ENCODE measurements at places on chromosomes 1 and 21. TPM values are rescaled to one million over a fixed set of nuclear protein-coding genes. Genes with fewer than 3 reads are reported as not detected.

The STIL gene
- total RNA-seq, result 10.9 TPM

The PSMD4 gene
- total RNA-seq, result 64.4 TPM

The ILDR2 gene
- 72.6 TPM for total RNA-seq

The PLPPR5 gene
- total RNA-seq, result 10.0 TPM

The NR5A2 gene
- total RNA-seq, result 1.2 TPM

DNA sequence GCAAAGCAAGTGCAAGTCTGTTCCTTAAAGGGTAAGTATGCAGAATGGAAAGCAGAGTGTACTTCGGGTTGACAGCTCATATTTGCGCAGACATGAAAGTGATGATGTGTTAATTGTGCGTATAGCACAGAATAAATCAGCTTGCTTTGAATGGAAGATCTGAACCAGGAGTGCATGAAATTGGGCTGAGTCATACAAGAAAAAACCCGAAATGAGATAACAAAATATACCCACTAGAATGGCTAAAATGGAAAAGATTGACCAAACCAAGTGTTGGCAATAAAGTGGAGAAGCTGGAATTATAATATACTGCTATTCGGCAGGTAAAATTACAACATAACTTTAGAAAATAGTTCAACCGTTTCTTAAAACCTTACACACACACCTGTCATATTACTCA lies 28.5 kb downstream of the CR1L start:
- DNase-seq, result no peak

GRCh38 chr1:202964791-202965410 lies 2.2 kb downstream of the CYB5R1 start:
- DNase-seq, result no peak

- DNase-seq, result no peak
Observed at GRCh38 chr1:67557696-67558448, 127.1 kb upstream of the GADD45A start.

DNA sequence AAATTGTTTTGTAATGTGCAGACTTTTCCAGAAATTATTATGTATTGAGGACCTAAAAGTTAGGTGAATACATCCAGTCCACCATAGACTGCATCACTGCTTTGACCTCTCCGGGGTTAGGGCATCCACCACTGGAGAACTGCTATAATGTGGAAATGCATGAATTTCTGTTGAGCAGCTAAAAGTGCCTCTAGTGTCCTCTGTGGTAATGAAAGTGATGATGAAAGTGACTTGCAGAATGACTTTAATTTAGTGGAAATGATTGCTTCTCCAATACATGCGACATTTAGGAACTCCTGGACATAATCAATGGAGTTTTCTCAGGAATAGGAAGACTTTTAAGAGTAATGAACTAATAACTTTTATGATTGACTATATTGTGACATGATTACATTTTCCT lies 170.8 kb downstream of the LBR start:
- no peak for DNase-seq

GRCh38 chr1:41712081-41712480 lies 206.6 kb downstream of the HIVEP3 start:
- peak; percentile 44 for DNase-seq

- DNase-seq, result no peak
Observed at GRCh38 chr1:96782856-96783255, 61.3 kb downstream of the PTBP2 start.

DNA sequence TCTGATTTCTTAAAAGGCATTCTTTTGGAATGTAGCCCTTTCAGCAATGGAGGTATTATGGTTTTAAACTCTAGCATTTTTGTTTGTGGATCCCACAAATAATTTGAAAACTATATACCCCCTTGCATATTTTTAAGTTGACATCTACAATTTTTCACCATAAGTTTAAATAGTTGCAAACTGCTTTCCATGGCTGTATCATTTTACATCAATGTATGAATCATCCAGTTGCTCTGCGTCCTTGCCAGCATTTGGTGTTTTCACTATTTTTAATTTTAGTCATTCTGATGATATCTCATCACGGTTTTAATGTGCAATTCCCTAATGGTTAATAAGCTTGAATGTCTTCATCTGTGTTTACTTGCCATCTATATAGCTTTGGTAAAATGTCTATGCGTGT lies 20.7 kb downstream of the DIPK1A start:
- no peak for DNase-seq

- no peak for DNase-seq
Observed at GRCh38 chr1:77824079-77824478, 44.6 kb downstream of the MIGA1 start.

DNA sequence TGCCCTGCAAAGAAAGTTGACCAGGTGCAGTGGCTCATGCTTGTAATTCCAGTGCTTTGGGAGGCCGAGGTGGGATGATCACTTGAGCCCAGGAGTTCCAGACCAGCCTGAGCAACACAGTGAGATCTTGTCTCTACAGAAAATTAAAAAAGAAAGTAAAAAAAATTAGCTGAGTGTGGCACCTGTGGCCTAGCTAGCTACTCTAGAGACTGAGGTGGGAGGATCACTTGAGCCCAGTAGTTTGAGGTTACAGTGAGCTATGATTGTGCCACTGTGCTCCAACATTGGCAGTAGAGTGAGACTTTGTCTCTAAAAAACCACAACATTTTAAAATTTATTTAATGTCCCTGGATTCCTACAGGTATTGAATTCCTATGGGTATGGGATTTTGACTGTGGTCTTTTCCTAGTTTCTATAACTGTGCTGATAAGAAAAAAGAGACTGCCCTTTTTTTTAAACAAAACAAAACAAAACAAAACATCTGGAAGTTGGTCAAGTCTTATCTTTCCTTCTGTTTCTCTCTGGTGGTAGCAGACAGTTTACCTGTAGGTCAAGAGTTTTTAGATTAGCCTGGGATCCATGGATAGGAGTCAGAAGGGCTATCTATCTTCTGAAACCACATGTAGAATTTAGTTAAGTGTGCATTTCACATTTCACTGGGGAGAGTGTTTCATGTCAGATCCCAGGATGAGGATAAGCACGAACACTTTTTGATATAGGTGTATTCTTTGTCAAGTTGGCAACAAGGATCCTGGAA lies 18.8 kb downstream of the UCK2 start:
- DNase-seq, result no peak

DNA sequence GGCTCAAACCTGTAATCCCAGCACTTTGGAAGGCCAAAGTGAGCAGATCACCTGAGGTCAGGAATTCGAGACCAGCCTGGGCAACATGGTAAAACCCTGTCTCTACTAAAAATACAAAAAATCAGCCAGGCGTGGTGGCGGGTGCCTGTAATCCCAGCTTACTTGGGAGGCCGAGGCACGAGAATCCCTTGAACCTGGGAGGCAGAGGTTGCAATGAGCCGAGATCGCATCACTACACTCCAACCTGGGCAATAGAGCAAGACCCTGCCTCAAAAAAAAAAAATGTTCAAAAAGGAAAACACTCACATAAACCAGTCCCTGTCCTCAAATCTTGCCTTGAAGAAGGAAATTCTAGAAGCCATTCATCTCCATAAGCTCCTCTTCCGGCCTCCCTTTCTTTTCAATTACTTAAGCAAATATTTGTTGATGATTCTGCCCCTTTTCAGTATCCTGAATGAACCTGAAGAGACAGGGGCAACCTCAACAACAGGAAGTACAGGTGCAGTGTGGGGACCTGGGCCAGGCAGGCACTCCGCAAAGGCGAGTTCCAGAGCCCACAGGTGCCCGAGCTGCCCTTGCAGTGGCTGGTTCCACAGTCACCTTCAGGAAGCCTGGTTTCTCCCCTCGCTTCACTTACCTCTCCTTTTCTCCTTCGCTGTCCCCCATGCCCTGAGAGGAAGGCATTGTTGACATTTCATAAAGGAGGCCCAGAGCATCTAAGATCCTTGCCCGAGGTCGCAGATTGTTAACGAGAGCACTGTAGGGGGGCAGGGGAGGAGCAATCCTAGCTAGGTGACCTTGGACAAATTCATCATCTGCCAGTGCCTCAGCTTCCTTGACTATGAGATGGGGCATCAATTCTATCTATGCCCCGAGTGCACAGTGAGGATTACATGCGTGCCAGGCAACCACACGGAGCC lies 8.9 kb upstream of the LEFTY1 start:
- DNase-seq, result no peak

DNA sequence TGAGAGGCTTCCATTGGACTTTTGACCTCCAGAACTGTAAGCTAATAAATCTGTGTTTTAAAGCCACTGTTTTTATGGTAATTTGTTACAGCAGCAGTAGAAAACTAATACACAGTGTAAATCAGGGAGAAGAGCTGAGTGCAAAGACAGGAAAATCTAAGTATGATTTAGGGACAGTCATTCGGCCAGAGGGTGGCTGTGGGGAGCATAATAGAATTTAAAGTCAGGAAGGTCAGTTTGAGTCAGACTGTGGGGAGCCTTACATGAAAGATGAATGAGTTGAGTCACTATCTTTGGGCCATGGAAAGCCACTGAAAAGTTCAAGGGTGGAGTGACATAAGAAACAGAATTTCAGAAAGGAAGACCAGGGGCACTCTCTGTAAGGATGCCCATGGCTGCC lies 52.4 kb upstream of the SSX2IP start:
- DNase-seq, result no peak
